Mesendoderm (in vitro differentiated cells): ENCODE measurements at places on chromosomes 11 and 22.

- DNase-seq: peak; percentile 37
Measured at GRCh38 chr11:75263944-75264349, 23.4 kb downstream of the TPBGL start.

DNA sequence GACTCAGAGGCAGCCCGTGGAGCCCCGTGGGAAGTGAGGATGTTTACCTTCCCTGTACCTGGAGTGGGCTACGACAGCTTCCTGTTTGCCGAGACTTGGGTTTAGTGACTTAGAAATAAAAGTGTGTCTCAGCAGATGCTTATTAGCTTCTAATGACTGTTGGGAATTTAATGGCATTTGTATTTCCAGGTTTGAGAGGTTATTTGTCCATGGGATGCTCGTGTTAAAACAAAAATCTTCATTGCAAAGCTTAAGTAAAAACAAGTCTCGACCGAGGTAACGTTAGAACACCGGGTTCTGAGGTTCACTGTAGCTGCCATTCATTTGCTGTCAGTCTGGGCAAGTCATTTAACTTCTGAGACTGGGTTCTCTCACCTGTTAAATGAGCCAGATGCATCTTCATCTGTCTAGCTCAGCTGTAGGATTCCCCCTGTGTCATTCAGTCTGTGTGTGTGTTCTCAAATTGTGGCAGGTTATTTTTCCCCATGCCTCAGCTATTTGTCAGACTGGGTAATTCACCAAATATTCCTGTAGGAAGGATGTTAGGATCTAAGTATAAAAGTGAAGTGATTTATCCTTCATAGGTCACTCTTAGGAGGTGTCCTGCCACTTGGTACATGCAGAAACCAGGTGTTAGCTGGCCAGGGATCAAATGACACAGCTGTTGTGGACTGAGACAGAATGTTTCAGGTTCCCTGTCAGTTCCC, 791 bp downstream of the EI24 start:
- DNase-seq: peak; percentile 13

- peak; percentile 87 for DNase-seq
Measured at GRCh38 chr22:50530877-50531545, 1.2 kb upstream of the TYMP start.

DNA sequence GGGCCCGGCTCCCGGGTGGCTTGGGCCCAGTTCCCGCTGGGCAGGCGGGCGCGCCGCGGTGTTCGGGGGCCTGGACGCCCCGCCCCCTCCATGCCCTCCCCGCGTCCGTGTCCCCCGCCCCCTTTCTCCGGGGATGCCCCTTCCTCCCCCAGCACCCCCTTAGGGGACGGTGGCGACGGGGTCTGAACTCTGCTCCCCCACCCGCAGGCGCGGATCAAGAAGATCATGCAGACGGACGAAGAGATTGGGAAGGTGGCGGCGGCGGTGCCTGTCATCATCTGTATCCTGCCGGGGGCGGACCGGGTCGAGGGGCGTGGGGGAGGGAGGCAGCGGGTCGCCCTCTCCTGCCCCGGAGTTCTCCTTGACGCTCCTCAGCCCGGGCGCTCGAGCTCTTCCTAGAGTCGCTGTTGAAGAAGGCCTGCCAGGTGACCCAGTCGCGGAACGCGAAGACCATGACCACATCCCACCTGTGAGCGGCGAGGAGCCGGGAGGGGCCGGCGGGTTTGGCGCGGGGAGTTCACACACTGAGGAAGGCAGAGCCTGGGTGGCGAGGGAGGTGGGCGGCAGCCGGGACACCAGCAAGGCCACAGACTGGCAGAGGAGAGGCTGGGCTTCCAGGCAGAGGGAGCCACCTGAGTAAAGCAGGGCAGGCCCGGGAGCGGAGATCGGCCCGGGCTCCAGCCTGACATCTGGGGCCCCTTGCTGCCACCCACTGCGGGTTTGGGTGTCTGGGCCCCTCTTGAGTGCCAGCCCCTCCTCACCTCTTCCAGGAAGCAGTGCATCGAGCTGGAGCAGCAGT, 546 bp downstream of the DRAP1 start:
- peak; percentile 52 for DNase-seq

- no peak for DNase-seq
Measured at GRCh38 chr11:61746442-61747191, 5.8 kb upstream of the MYRF start.

GRCh38 chr22:42641801-42642413, 1.5 kb upstream of the ATP5MGL start:
- DNase-seq: no peak

DNA sequence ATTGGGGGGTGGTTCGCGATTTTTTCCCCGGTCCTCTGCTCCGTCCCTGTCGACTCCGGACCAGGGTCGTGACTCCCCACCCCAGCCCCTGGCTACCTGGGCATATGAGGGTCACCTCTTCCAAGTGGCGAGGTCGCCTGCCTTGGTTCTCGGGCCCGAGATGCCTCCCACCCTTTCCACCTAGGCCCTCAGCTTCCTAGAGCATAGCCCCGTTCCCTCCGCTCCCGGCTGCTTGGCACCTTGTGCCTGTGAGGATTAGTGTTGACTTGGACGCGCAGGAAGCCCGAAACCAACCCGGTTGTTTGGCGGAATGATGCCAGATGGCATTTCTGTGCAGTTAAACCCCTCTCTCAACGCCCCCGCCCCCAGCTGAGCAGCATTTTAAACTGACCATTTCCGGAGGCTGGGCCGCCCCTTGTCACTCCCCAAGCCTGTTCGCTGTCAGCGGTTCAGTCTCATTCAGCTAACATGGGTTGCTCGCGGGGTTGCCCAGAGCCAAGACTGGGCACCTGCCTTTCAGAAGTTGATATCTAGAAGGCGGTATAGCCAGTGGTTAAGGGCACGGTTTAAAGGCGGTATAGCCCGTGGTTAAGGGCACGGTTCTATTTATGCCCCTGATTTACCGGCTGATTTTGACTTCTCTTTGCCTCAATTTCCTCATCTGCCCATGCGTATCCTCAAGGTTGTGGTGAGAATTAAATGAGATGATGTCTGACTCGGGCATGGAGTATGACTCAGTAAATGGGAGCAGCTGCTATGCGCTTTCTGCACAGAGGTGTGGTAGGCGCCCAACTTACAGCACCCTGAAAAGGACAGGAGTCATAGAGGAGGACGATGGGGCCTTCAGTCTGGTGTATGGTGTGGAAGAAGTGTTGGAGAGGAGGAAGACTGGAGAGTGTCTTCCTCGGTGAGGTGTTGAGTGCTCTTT, 639 bp downstream of the INCENP start:
- peak; percentile 35 for DNase-seq

GRCh38 chr11:60869451-60869825, 2.1 kb downstream of the ZP1 start:
- DNase-seq: no peak

DNA sequence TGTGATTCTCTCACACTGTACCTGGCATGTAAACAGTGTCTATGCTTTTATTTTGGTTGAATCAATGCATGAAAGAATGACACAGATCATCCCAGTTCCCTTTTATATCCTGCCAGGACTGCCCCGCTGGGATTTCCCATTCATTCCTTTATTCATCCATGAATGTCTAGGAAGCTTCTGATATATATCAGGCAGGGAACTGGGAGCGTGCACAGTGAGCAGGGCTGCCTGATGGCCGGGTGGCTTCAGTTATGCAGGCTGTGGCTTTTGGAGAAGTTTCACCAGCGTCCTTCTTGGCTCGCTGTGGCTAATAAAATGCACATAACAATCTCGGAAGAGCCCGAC, 789.0 kb downstream of the TBC1D22A start:
- no peak for DNase-seq

DNA sequence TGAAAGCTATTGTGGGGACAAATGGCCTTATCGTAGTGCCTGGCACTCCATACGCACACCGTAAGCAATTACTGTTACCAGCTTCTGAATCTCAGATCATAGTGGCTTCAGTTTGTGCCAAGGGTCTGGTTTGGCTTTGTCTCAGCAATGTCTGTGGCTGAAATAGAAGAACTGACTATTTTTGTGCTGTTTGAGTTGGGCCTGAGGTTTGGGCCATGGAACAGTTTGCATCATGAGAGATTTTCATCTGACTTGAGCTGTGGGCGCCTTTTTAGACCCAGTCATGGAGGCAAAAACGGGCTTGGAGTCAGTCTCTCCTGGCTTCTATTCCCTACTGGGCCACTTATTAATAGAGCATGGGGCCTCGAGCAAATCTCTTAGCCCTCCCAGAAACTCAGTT, 121.1 kb upstream of the CRYBB3 start:
- no peak for DNase-seq

DNA sequence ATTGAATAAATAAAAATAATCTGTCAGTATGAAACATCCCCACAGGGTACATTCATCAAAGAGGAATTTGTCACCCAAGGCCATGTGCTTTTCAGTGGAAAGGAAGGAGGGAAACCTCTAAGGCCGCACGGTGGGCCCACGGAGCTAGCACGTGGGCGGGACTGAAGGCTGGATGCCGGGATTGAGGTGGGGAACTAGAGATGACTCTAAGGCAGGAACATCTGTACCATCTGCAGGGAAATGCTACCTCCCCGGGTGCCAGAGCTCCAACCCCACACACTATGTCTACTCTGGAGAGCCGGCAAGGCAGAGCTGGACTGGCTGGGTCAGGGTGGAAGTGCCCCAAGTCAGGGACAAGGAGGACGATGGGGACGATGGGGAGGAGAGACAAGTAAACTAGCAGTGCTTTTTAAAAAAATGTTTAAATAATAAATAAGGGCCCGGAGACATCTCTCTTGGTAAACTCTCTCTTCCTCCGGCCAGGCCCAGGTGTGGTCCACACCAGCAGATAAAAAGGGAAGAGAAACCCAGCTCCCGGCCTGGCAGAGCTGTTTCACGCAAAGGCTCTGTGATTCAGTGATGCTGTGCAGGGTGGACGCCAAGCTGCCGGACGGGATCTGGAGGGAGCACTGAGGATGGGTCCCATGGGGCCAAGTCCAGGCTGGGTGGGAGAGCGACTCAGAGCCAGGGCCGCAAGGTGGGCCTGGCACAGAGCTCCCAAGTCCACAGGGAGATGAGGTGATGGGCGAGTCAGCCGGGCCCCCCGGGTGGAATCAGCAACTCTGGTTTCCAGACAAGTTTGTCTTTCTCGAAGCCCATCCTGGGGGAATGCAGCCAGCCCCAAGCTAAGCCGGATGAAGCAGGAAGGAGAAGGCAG, 5.8 kb downstream of the LIF start:
- no peak for DNase-seq

GRCh38 chr11:75351541-75351790, at the start of gene ARRB1:
Gene ARRB1 (minus strand): TSS chr11:75351661. CDS start chr11:75351607, 54 bp downstream.
- no peak for DNase-seq
